ENCODE measurements at places on chromosomes 2 and 18.

- no peak for DNase-seq
Measured at GRCh38 chr2:226981791-226982326, 146.0 kb downstream of the RHBDD1 start.

GRCh38 chr2:234409590-234409989, 87.3 kb downstream of the ARL4C start:
- DNase-seq, result no peak

DNA sequence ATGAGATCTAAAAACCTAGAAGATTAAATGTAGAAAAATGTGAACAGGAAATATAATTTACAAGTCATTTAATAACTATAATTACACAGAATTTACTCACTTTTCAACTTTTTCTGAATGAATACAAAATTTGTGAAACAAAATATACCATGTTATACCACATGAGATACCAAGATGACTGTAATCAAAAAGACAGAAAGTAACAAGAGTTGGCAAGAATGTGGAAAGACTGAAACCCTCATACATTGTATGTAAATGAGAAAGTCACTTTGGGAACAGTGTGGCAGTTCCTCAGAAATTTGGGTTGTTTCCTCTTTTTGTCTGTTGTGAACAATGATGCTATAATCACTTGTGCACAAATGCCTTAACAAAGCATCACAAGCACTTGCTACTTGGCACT, 145.4 kb upstream of the ZNF804A start:
- DNase-seq, result no peak

DNA sequence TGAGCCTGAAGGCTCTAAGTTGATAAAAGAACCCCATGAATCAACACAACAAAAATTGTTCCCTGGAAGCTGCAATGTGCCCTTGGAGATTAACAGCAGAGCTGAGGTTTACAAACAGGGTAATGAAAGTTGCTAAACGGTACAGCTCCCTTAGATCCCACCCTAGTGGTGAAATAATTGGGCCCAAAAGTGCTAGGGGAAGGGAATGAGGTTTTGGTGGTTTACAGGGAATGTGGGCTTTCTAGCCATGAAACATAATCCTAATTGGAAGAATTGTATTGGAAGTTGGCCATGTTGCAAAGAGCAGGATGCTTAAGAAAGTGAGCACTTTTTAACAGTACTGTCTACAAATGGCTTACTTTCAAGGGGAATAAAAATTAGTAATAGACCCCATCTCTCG, 180.2 kb upstream of the SMIM21 start:
- DNase-seq, result no peak

DNA sequence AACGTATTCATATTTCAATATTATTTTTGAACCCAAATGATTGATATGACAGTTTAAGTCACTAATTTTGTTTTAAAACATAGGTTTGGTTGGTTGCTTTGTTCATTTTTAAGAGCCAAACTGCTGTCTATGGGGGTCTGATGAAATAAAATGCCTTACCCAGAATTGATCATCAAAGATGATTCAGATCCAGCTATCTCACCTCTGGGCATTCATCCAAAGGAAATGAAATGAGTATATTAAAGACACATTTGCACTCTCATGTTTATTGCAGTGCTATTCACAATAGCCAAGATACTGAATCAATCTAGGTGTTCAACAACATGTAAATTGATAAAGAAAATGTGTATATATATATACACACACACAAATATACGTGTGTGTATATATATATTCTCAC, 326.9 kb upstream of the GULP1 start:
- DNase-seq, result no peak

DNA sequence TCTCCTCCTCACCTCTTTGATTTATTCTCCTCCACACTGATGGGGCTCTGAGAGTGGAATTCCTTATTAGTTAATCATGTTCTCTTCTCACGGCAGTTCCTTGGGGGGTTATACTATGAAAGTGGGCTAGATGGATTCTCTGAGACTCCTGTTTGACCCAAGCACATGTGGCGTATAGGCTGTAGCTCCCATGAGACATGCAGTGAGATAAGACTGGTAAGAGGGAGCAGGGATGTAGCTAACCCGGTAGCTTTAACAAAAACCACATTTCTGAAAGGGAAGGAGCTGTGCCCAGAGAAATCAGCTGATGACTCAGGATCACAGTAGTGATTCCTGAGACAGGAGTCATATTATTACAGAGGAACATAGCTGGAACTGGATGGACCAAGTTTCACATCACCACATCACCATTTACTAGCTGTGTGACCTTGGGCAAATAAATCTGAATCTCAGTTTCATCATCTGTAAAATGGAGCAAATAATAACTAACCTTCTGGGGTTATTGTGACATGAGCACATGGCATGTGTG, 82.9 kb downstream of the CRIM1 start:
- no peak for DNase-seq

DNA sequence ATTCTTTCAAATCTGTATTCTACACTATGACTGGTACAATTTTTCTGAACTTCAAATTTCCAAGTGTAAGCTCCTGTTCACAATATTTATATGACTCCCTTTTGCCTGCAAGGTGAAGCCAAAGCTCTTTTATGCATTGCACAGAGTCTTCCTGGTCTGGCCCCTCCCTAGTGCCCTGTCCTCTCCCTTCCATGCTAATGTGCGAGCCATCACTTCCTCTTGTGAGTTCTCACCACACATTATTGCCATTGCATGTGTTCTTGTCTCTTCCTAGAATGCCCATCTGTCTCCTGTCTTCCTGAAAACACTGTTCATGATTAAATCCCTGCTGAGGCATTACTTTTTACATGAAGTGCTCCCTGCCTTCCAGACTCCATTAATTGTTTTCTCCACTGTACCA, 169.9 kb downstream of the MC4R start:
- no peak for DNase-seq

Data from right renal cortex interstitium (tissue), 3 donors.